ENCODE measurements at places on chromosomes 3 and 15.

DNA sequence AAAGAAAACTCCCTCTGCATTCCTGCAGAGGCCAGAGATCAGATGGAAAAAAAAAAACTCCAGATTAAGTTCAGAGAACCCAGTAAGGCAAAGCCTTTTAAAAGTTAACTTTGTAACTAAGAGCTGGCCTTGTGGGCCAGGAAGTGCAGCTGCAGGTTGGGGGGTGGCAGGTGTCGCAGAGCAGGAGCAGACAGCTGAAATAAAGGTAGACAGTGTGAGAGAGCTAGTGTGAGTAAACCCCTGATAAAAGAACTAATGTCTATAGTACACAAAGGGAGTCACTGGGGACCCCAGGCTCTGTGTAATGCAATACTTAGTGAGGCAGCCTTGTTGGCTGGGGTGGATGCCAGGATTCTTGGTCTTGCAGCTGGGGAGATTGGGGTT is 42.1 kb downstream of the PPCDC start:
- no peak for DNase-seq

GRCh38 chr15:74007820-74008371 is 13.4 kb downstream of the PML start:
- DNase-seq, result no peak

DNA sequence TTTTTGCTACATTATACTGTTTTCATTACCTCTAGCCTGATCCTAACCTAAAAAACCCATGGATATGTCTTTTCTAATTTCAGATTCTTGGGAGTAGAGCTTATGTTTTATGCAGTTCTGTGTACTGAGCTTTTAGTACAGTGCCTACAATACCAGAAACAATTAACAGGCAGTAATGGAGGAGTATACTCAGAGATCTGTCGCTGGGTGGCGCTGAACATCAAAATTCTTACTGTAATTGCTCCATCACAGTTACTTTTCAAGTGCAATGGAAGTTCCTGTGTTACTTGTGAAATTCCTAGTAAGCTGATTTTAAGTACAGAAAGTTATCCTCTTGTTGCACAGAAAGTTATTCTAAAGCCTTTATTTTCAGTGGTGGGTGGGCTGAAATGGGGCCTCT is 66.9 kb downstream of the RNF13 start:
- DNase-seq, result peak; percentile 12

GRCh38 chr3:37545479-37545878 is 316.2 kb upstream of the CTDSPL start:
- DNase-seq, result no peak

DNA sequence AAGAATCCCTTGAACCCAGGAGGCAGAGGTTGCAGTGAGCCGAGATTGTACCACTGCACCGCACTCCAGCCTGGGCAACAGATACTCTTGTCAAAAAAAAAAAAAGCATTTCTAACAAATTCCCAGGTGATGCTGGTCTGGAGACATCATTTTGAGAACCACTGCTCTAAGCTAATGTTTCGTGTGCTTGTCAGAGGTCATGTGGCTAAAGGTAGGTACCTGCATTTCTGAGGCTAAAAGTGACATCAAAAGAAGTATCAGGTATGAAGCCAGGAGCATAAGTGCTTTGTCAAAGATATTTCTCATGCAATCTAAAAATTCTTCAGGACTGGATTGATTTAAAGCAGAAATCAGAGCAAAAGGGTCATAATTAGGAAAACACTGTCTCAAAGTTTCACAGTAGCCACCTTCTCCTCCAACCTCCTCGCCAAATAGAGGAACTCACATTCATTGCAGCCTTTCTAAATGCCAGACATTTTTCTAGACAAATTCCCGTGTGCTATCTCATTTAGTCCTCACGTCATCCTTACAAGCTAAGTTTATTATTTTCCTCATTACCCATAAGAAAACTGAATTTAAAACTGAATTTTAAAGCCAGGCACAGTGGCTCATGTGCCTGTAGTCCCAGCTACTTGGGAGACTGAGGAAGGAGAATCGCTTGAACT is 25.7 kb upstream of the GSK3B start:
- DNase-seq, result no peak

- no peak for DNase-seq
Observed at GRCh38 chr3:173945806-173946205, 548.3 kb downstream of the NLGN1 start.

DNA sequence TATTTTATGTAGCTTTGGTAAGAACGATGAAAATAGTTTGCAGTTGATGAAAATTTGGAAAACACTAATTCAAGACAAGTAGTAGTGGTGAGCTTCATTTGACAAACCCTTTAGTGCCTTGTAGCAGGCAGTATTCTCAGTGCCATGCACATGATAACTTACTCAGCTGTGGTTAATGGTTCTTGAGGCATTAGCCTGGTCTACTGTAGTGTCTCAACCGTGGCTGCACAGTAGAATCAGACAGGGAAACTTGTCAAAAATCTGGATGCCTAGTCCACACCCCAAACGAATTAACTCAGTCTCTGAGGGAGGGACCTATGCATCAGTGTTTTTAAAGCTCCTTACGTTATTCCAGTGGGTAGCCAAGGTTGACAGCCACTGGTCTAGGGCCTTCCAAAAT is 45.4 kb downstream of the PSMD6 start:
- no peak for DNase-seq

GRCh38 chr3:13492048-13492447 is 11.9 kb downstream of the HDAC11 start:
- no peak for DNase-seq

DNA sequence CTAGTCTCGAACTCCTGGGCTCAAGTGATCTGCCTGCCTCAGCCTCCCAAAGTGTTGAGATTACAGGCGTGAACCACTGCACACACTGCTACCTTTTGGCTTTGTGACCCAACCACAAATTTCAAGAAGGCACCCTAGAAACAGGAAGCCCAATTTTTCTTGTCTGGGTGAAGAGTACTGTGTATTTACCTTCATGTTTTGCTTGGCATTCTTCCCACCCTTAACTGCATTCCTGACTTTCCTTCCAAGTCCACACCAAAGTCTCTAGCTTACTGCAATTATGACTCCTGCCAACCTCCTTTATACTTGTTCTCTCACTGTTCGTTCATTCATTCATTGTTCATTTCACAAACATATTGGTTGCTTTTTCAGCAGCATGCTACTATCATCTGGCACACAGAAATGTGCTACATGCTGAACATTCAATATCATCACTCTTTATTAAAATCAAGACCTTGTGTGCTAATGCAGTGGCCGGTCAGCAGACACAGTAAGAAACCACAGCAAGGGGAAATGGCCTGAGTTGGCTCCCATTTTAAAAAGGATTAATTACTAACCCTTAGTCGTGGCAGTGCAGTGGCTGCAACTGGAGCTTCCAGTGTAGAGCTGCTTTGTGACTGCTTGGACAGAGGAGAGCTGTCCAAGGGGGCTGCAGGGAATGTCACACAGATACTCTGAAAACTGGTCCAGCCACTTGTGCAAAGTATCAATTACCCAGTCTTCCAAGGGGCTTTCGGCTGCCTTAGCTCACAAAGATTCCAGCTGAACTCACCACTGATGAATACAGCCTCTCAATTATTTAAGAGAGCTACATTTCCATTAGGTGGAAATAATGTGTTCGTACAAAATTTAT is 94.0 kb downstream of the ETFA start:
- DNase-seq, result no peak

DNA sequence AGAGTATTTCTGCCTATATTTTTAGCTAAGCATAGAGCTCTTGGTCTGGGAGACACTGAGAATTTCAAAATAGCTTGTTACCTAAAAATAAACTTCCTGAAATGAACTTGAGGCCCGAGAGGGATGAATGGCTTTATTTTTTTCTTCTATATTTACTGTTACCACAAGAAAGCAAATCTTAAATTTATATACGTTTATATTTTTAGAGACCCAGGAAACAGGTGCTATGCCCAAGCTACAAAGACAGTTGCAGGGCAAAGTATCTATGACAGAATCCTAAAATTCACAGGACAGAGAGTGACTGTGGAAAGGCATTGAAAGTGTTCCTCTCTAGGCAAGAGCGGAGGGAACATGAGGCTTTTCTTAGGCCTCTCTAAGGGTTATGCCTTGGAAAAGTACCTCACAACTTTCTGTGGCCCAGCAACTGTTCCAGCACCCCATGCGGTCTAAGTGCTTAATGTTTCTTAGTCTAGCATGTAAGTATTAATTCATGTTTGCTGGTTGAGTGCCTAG is 36.5 kb downstream of the TGFBR2 start:
- DNase-seq, result no peak

DNA sequence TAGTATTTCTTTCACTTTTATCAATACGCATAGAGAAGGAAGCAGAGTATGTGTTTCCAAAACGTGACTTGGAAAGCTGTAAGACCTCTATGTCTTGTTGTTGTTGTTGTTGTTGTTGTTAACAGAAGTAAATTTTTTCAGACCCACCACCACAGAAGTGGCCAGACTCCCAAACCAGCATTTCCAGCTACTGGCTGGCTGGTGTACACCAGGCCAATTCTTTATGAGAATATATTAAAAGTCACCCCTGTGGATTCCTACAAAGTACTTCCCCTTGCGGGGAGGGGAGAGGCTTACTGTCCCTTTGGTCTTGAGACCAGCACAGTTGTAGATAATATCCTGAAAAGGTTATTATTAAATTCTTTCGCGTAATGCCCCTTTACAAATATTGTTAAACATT is 1.6 kb upstream of the FOXP1 start:
- DNase-seq, result no peak

- no peak for DNase-seq
Observed at GRCh38 chr3:126517291-126517951, at the start of gene UROC1. Gene UROC1, minus strand, starts transcription at chr3:126517773. Its CDS starts 54 bp downstream, at chr3:126517719.

DNA sequence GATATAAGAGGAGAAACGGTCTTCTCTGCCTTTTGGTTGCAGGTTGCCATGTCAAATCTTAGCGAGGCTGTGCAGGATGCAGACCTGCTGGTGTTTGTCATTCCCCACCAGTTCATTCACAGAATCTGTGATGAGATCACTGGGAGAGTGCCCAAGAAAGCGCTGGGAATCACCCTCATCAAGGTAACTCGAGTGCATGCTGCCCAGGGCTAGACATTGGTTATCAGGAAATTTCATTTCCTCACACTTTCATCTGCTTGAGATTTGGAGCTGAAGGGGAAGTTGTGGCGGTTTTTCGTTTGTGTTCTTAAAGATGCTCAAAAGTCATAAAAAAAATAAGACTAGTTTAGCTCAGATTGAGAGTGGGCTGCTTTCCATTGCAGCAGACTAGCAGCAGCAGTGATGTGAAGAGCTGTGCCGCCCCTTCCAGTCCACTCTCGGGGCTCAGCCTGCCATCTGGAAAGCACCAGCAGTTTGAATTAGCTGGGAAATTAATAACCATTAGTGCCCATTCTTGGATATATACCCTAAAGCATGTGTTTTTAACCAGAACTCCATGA is 32.2 kb downstream of the GPD1L start:
- DNase-seq, result no peak

DNA sequence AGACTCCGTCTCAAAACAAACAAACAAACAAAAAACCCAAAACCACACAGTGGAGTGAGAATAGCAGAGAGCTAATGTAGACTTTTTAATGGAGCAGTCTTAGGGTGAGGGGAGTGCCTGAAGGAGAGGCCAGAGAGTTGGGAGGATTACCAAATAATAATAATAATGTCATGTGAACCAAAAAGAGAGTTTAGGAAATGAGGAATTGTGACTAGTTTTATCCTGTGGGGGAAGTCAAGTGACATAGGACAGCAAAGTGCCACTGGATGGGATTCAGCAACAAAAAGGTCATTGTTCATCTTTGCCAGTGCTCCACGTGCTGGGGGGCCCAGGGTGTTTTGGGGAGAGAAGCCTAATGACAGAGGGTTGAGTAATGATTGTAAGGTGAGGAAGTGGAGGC is 12.9 kb downstream of the GPR87 start:
- DNase-seq, result no peak

DNA sequence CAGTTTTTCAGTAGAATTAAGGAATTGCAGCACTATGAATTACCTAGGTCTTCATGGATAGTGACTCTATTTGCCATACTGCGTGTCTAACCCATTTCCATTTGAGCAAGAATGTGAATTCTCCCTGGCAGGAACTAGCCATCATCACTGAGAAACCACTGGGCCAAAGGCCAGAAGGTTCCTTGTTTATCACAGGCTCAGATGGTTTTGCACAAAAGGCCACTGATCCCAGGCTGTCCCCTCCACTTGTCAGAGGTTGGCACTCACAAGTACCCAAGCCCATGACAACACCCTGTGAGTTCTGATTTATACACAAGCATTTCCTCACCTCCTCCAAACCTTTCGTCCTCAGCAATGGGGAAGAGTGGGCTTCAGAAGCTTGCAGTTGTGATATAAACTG is 131.8 kb downstream of the FOXB1 start:
- DNase-seq, result no peak

GRCh38 chr3:179082416-179082815 is 10.8 kb upstream of the ZMAT3 start:
- no peak for DNase-seq

GRCh38 chr15:31843426-31844055 is 186.8 kb upstream of the CHRNA7 start:
- DNase-seq, result no peak

GRCh38 chr3:24503616-24504113 is 9.0 kb upstream of the THRB start:
- no peak for DNase-seq

DNA sequence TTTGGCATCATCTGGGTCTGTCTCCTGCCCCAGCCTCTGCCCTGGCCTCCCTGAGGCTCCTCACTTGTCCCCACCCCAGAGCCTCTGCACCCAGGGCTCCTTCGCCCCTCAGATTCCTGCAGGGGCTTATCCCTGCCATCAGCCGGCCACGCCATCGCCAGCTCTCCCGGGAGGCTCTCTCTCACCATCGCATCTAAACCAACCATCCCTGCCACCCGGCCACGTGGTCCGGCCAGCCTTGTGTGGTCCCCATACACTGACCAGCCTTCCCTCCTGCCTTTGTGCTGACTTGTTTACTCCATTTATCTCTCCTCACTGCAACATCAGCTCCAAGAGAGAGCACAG is 134.3 kb upstream of the IQSEC1 start:
- DNase-seq, result no peak

- no peak for DNase-seq
Observed at GRCh38 chr3:87437765-87438164, 161.4 kb upstream of the POU1F1 start.

DNA sequence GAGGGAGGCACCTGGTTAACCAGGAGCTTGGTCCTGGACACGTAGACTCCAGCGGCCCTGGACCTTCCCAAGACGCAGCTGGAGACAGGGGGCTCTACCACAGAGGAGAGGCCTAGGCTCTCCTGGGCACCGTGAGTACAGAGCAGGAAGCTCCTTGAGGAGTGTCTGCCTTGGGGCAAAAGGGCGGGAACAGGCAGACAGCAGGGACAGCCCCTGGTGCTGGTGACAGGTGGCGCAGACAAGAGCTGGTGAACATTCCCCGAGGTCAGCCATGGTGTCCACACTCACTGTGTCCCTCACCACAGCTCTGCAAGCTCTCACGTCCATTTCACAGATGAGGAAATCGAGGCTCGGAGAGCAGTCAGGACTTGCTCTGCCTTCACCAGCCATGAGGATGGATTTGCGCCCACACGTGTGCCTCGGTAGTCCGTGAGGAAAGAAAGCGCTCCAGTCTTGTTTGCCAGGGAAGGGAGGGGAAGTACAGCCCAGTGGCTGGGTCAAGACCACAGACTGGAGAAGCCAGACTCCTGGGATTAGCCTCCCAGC is 2.6 kb upstream of the PLXNA1 start:
- no peak for DNase-seq

GRCh38 chr15:99213187-99213811 is 36.1 kb downstream of the TTC23 start:
- peak; percentile 71 for DNase-seq

Data from amygdala (tissue), 56 donors.